ENCODE measurements at places on chromosomes 2 and 18.
A peak's percentile ranks its signal among the peaks of the same experiment; 100 is the strongest.

GRCh38 chr2:128198656-128199055, 107.7 kb downstream of the UGGT1 start:
- no peak for DNase-seq

DNA sequence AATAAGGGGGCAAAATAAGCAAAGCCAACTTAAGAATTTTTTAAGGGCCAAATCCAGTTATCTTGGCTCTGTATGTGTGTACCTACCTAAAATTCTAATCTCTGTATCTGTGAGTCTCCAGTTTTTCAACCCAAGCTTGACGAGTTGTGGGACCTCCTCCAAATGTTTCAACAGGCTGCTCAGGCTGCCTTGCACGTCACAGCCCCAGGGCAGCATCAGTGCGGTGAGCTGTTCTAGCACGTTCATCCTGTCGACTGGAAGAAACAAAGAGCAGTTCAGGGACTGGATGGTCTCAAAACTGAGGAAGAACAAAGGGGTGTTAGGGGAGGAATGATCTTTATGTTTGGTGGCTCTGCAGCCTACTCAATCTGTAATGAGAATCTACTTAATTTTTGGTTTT, 29.4 kb downstream of the NLRC4 start:
- no peak for DNase-seq

DNA sequence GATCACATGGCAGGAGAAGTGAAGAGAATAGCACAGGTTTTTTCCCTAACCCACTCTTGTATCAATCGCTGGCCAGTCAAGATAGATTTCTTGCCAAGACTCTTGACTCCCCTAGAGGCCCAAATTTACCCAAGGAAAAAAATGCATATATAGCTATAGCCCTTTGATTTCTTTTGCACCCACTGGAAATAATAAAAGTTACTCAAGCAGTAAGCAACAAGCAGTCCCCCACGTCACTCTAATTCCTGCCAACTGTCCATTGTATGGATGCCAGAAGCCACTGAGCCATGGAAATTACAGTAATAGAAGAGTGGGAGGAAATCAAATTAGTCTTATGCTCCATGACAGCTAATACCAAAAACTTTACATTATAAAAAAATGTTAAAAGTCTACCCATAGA, 125.3 kb upstream of the SLC39A10 start:
- no peak for DNase-seq

GRCh38 chr2:136242687-136243277, 124.8 kb upstream of the CXCR4 start:
- no peak for DNase-seq

DNA sequence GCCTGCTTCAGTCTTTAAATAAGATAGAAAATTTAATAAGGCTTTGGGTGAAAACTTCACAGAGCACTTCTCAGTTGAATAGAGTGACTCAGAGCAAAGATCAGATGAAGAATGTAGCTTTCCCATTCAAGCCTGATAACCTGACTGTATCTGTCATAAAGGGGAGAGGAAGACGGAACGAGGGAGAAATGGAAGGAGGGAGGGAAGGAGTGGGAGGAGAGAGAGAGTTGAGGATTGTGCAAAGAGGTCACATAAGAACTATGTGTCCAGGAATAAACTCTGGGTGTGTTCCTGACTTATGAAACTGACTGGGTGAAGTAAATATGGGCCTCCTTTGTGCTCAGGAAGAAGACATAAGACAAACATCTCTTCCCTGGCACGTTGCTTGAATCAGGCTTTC, 385.5 kb downstream of the LPIN1 start:
- no peak for DNase-seq

- DNase-seq: no peak
Observed at GRCh38 chr2:96347395-96347794, 11.8 kb downstream of the NCAPH start.

GRCh38 chr2:241701149-241701398, 765 bp upstream of the ING5 start:
- DNase-seq: no peak

GRCh38 chr18:25735459-25735858, 355.0 kb downstream of the SS18 start:
- DNase-seq: no peak

- no peak for DNase-seq
Observed at GRCh38 chr2:84931384-84931821, 25.9 kb downstream of the TMSB10 start.

GRCh38 chr2:114046866-114047435, 157.1 kb downstream of the ACTR3 start:
- no peak for DNase-seq

GRCh38 chr18:12394428-12394827, 13.3 kb upstream of the PRELID3A start:
- DNase-seq: no peak

- DNase-seq: no peak
Observed at GRCh38 chr2:182115258-182115657, 129.6 kb downstream of the PPP1R1C start.

- no peak for DNase-seq
Observed at GRCh38 chr18:3879836-3880120, 429.8 kb downstream of the TGIF1 start.

GRCh38 chr2:238163481-238164198, 4.9 kb downstream of the ERFE start:
- no peak for DNase-seq

DNA sequence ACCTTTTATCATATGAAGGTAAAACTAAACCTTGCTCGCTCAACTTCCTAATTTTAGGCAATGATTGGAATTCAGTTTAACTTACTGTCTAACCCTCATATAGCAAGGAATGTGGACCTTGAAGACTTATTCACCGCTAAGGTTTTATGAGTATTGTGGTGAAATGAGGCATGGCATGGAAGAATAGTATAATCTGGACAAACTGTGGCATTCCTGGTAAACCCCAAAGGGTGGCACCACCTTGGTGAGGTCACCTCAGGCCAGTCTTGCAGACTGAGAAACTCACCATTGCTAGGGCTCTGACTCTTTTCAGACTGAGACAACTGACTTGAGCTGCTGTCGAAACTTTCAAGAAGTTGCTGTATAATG, 51.1 kb upstream of the EHBP1 start:
- DNase-seq: no peak

GRCh38 chr2:159798376-159798725, 343 bp upstream of the CD302 start:
- peak; percentile 23 for DNase-seq

Data from right lung (tissue), 10 donors.